Activated CD4-positive, alpha-beta T cell treated with anti-CD3 and anti-CD28 coated beads, Interleukin-2, amount 10 ng/mL, durations not matched to agents 24 days and 14 days (primary cell): ENCODE measurements at places on chromosomes 16 and 17. TPM values are rescaled to one million over a fixed set of nuclear protein-coding genes. Genes with fewer than 3 reads are reported as not detected.

The SLC38A8 gene
- total RNA-seq = not detected in 2 replicates

- no peak overlapping the region for H3K27ac ChIP-seq
- no peak overlapping the region for H3K4me3 ChIP-seq
- no peaks in the 10 kb centered on the region for H3K27me3 ChIP-seq
- no peaks in the 10 kb centered on the region for H3K4me1 ChIP-seq
Observed at GRCh38 chr17:73492821-73493814, 151.1 kb downstream of the SDK2 start.

DNA sequence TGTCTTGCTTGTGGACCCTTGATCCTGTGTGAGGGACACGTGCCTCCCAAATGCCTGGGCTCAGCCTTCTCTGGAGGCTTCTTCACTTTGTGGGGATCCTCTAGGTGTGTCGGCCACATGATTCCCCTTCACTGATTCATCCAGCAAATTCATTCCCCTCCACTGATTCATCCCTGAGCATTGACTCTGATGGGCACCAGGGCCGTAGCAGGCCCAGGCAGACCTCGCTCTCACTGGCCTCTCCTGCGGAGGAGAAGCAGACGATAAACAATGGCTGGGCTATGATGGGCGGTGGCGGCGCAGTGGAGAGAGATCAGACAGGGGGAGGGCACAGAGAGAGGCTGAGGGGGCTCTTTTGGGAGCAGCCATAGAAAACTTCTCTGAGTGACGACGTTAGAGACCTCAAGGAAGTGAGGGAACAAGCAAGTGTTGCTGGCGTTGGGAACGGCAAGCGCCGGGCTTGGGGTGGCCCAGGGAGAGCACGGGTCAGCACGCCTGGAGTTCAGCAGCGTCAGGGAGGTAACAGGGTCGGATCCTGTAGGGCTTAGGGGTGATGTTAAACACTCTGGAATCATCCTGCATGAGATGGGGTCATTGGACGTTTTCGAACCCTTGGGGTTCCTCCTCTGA lies 17.5 kb upstream of the RPTOR start:
- H3K4me3 ChIP-seq = no peak overlapping the region
- no peaks in the 10 kb centered on the region for H3K4me1 ChIP-seq
- DNase-seq = no peak
- H3K36me3 ChIP-seq = no peaks in the 10 kb centered on the region
- H3K27me3 ChIP-seq = peaks cover 28% of the 10 kb centered on the region
- no peak overlapping the region for H3K27ac ChIP-seq

GRCh38 chr17:34996422-34997285 lies 16.3 kb downstream of the LIG3 start:
- H3K27ac ChIP-seq = no peak overlapping the region
- H3K27me3 ChIP-seq = no peaks in the 10 kb centered on the region

DNA sequence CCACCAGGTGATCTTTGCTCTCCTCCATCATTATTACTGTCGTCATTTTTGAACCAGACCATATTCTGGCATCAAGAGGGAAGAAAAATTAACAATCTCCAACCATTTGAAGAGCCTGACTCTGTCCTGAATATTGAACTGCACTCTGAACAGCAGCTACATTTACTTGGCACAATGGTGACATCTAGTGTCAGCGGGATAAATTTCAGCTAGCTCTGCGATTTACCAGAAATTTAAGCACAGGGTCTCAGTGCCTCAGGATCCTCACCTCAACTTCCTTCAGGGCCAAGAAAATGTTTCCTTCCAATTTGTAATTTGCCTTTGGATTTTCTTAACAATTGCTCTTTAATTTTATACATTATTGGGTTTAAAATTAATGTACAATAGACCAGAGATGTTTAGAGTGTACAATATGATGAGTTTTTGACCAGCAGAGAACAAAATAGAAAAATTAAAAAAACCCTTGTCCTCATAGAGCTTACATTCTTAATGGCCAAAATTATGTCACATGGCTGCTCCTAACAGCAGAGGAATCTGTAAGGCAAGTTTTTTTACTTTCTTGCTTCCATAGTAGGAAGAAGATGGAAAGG lies 10.7 kb upstream of the ZNF19 start:
- no peaks in the 10 kb centered on the region for H3K27me3 ChIP-seq
- DNase-seq = peak; percentile 86
- H3K27ac ChIP-seq = no peak overlapping the region
- H3K4me1 ChIP-seq = no peaks in the 10 kb centered on the region
